ENCODE measurements at places on chromosomes 7 and 10. TPM values are rescaled to one million over a fixed set of nuclear protein-coding genes. Genes with fewer than 3 reads are reported as not detected.

Gene ACTR3C
- 1.00 TPM for total RNA-seq

Gene C10orf90
- not detected for total RNA-seq

Gene MEST
- 6.0 TPM for total RNA-seq

Gene FUOM
- 17.6 TPM for total RNA-seq

Gene LRCH4
- 28.5 TPM for total RNA-seq

Gene ANKRD61
- total RNA-seq = not detected

Gene ZNF479
- not detected for total RNA-seq

Gene TCAF2
- 1.7 TPM for total RNA-seq

Gene LRMDA
- 14.4 TPM for total RNA-seq

Gene NUTM2E
- total RNA-seq = 0.46 TPM

Gene H2BK1
- total RNA-seq = 1.1 TPM

Gene OTUD1
- total RNA-seq = 11.2 TPM

Gene TYW1B
- total RNA-seq = 2.1 TPM

Gene NUTM2D
- total RNA-seq = 2.1 TPM

Gene SMO
- 7.4 TPM for total RNA-seq

Gene CYP26C1
- 0.19 TPM for total RNA-seq

Gene LIPJ
- total RNA-seq = 0.14 TPM

Gene FBXO24
- 0.14 TPM for total RNA-seq

Gene PDE6C
- total RNA-seq = not detected

Gene GDF10
- 1.5 TPM for total RNA-seq

Gene RAMP3
- 45.5 TPM for total RNA-seq

Gene RAB18
- total RNA-seq = 94.7 TPM

Gene IL2RA
- total RNA-seq = 6.4 TPM

Gene ADARB2
- total RNA-seq = not detected

Gene SORCS3
- 0.10 TPM for total RNA-seq

Gene ITGA8
- total RNA-seq = 227 TPM

Gene SEMA3A
- total RNA-seq = 19.4 TPM

Gene VIPR2
- total RNA-seq = 5.0 TPM

Gene ZEB1
- total RNA-seq = 141 TPM

Gene RBP3
- not detected for total RNA-seq

Gene EPO
- total RNA-seq = not detected

Gene CXCL12
- total RNA-seq = 206 TPM

Gene ATRNL1
- 1.4 TPM for total RNA-seq

Gene AGBL3
- 5.6 TPM for total RNA-seq

Gene IFIT1B
- total RNA-seq = 0.14 TPM

Gene SAP25
- total RNA-seq = 5.0 TPM

Gene EBF3
- total RNA-seq = 9.1 TPM

Gene NACAD
- total RNA-seq = 10.4 TPM

Gene CALD1
- total RNA-seq = 1,514 TPM

Gene CFTR
- total RNA-seq = 0.10 TPM

Gene ZP3
- 21.5 TPM for total RNA-seq

Gene CYREN
- total RNA-seq = 26.8 TPM

Gene ANKRD30A
- total RNA-seq = not detected

Gene GIMAP2
- 12.2 TPM for total RNA-seq

Gene LMOD2
- total RNA-seq = not detected

Gene ZNF736
- total RNA-seq = 15.7 TPM

Gene C10orf53
- not detected for total RNA-seq

Gene SPDYE3
- total RNA-seq = not detected

Gene TBC1D12
- total RNA-seq = 12.0 TPM

Measured in posterior vena cava (tissue), 2 donors.